AG10803 (cell line): ENCODE measurements at places on chromosomes 1 and 21.
A peak's percentile ranks its signal among the peaks of the same experiment; 100 is the strongest.

- no peak for DNase-seq
Observed at GRCh38 chr1:203954788-203955552, 93.6 kb downstream of the SNRPE start.

- DNase-seq = peak; percentile 34
Observed at GRCh38 chr1:45205910-45206721, at the start of gene ZSWIM5. TSS of gene ZSWIM5 (minus strand) at chr1:45206605. CDS start at chr1:45206350, 255 bp downstream.

- DNase-seq = no peak
Observed at GRCh38 chr1:109391626-109392025, 6.1 kb downstream of the SORT1 start.

DNA sequence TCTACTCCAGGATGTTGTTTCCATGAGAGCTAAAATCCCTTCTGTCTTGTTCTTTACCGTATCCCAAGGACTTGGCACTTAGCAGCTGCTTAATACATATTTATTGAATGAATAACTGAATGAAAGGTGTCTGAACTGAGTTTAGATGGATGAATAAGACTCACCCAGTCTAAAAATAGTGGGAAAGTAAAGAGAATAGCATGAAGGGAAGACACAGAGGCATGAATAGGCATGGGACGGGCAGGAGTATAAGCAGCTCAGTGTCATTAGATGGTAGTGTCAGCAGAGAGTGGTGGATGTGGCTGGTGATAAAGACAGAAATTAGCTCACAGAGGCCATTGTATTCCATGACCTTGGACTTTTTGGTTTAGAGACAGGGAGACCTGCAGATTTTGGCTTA, 9.2 kb downstream of the IL12RB2 start:
- no peak for DNase-seq

- no peak for DNase-seq
Observed at GRCh38 chr21:16492892-16493291, 763.1 kb downstream of the USP25 start.

GRCh38 chr1:82979593-82980236, 1019.2 kb downstream of the TTLL7 start:
- DNase-seq = no peak

DNA sequence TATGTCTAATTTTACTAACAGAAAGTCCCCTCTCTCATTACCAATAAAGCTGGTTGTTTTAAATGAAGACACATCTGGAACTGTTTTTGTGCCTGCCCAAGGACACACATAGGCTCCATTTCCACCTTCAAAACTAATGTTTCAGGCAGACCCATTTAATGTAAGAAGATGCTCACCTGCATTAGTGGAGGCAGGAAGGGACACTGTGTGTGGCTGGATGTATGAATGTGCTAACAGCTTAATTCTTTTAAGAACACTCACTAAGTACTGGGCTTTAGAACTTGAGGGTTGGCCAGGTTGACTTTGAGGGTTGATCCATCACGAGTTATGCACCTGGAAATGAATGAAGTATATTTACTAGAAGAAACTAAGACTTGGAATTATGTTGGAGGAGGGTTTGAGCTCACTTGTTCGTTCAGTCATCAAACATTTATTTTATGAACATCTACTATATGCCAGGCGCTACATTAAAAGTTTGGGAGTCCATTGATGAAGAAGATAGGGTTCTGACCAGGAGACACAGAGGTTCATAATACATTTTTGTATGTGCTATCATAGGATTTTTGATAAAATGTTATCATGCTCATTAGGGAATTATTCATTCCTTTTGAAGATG, 5.4 kb downstream of the JUN start:
- DNase-seq = no peak

- peak; percentile 72 for DNase-seq
Observed at GRCh38 chr1:12518931-12519692, 98.9 kb downstream of the DHRS3 start.
